ENCODE measurements at places on chromosomes 12 and 14. TPM values are rescaled to one million over a fixed set of nuclear protein-coding genes. Genes with fewer than 3 reads are reported as not detected.

Gene NKX2-8
- total RNA-seq: 4.2 TPM

Gene TAS2R43
- total RNA-seq: not detected

Gene RERG
- 0.22 TPM for total RNA-seq

Gene ZBTB39
- total RNA-seq: 5.9 TPM

Gene LYZ
- total RNA-seq: 2.2 TPM

Gene CLEC4D
- total RNA-seq: not detected

Gene KRT74
- total RNA-seq: not detected

Gene IAPP
- total RNA-seq: not detected

Gene KCTD10
- 43.8 TPM for total RNA-seq

Gene GALNT9
- total RNA-seq: 6.8 TPM

Gene ERBB3
- total RNA-seq: 1.3 TPM

Gene CMTM5
- total RNA-seq: not detected

Gene NELL2
- not detected for total RNA-seq

Gene A2ML1
- total RNA-seq: not detected

Gene SLC25A47
- total RNA-seq: not detected

Gene HOXC11
- 0.58 TPM for total RNA-seq

Gene KRT6C
- not detected for total RNA-seq

Gene ATP5MC2
- 698 TPM for total RNA-seq

Gene SLC7A8
- 0.55 TPM for total RNA-seq

Gene SPX
- total RNA-seq: 2.3 TPM

Gene KRT72
- total RNA-seq: not detected

Gene MGST1
- total RNA-seq: 790 TPM

Gene GPR68
- total RNA-seq: 0.12 TPM

Gene PIK3C2G
- not detected for total RNA-seq

Gene TRPV4
- total RNA-seq: 0.08 TPM

Gene NYNRIN
- 0.16 TPM for total RNA-seq

Gene GPR132
- total RNA-seq: 0.43 TPM

Gene TAOK3
- 7.5 TPM for total RNA-seq

Gene DHRS4L2
- total RNA-seq: 30.3 TPM

Gene PRKAG1
- 40.0 TPM for total RNA-seq

Gene LUM
- 0.21 TPM for total RNA-seq

Gene ACADS
- total RNA-seq: 8.9 TPM

Gene MRPL42
- 43.3 TPM for total RNA-seq

Gene SDR9C7
- not detected for total RNA-seq

Gene GCH1
- 1.8 TPM for total RNA-seq

Gene ACRBP
- total RNA-seq: 0.37 TPM

Gene MLXIP
- total RNA-seq: 23.5 TPM

Gene FOXN4
- not detected for total RNA-seq

Gene SERPINA12
- not detected for total RNA-seq

Gene PLEK2
- total RNA-seq: 28.3 TPM

Gene VAMP1
- total RNA-seq: 12.4 TPM

Gene AKAP5
- 0.46 TPM for total RNA-seq

Gene BBOF1
- total RNA-seq: 3.6 TPM

Gene OR10P1
- total RNA-seq: not detected

Gene RNU4-1
- not detected for total RNA-seq

Gene CINP
- total RNA-seq: 58.8 TPM

Gene POTEG
- total RNA-seq: not detected

Gene TM9SF1
- total RNA-seq: 68.4 TPM

Gene MYF5
- total RNA-seq: not detected

Gene CIDEB
- 0.19 TPM for total RNA-seq
